ENCODE measurements at places on chromosomes 12 and 14.

- peak; percentile 59 for DNase-seq
Observed at GRCh38 chr12:78636231-78636855, 228.2 kb upstream of the SYT1 start.

DNA sequence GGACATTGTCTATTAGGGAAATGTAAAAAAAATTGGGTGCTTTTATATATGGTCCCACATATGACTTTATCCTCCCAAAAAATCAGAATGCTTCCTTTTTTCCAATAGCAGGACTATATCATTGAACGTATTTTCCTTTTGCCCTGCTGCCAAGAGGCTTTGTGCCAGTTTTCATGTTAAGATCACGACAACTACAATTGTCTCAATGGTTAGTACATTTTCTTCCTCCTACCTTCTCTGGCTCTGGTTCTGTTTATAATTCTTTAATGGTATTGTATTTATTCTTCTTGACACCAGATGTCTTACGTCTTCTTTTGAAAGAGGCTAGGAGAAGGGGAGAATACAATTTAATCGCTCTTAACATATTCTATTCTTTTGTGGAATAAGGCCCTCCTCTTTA lies 106.9 kb downstream of the ANO6 start:
- no peak for DNase-seq

DNA sequence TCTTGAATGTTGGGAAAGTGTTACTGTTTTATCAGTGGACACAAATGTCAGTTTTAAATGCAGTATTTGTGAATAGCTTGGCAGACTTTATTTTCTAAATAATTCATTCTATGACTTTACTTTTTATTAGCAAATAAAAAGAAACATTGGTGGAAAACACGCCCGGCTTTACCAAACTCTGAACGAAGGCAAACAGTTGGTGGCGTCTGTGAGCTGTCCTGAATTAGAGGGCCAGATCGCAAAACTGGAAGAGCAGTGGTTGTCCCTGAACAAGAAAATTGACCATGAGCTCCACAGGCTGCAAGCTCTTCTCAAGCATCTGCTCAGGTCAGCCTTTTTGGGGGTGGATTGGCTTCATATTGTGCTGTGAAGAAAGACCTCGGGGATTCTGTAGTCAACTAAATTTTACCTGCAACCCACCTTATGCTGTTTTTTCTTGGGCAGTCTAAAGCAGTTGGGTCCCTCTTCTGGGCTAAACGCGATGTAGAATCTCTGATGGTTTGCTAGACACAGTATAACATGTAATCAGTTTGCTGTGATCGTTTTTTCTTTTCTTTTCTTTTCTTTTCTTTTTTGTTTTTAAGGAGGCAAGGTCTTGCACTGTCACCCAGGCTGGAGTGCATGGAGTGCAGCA lies 156.4 kb downstream of the ESR2 start:
- peak; percentile 35 for DNase-seq

DNA sequence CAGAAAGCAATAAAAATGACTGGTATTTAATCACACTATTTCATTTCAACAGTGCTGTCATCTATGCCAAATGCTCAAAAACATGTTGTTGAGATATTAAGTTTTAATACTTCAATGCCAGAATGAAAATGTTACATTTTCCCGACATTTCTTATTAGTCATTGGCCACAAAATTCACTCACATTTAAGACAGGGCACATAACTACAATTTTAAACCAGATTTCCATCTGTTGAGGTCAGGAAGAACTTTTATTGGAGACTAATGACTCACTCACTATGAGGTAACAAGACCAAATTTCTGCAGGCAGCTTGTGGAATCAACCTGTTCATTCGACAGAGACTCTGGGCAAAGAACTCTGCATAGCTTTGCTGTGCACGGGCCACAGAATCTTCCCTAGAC lies 36.8 kb downstream of the PPTC7 start:
- DNase-seq = peak; percentile 95

- DNase-seq = no peak
Observed at GRCh38 chr12:109731806-109732205, 18.2 kb downstream of the FAM222A start.

GRCh38 chr12:64413884-64414283 lies 9.7 kb downstream of the XPOT start:
- DNase-seq = no peak

- DNase-seq = peak; percentile 42
Observed at GRCh38 chr12:70982991-70983390, 62.5 kb upstream of the PTPRR start.

DNA sequence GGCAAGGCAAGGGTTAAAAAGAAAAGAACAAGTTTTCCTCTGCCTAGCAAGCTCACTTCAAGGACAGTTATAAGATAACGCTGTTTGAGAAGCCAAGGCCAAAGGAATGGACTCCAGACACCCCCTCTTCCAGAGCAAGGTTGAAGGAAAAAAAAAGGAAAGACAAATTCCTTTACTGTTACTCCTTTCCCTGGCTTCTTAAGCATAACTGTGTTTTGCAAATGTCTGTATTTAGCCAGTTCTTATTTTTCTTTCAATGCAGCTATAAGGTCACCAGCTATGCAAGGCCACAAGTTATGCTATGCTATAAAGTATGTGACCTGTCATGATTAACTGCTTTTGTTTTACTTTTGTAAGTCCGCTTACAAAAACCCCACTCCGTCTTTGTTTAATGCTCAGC lies 26.6 kb downstream of the ZNF410 start:
- peak; percentile 49 for DNase-seq

DNA sequence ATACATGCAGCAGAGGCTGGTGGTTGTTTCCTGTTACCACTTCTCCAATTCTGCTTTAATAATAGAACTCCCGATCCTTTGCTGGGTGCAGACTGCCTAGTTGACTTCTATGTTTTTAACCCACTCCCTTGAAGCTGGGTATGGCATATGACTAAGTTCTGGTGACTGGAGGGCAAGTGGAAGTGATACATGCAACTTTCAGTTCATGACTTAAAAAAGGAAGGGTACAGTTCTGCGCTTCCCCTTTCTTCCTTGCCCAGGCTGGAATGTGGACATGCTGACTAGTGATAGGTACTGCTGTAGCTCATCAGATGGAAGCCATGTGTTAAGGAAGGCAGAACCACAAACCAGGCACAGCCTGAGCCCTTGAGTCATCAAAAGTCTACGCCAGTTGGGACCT lies 2.4 kb upstream of the A2M start:
- no peak for DNase-seq

GRCh38 chr12:27822076-27822712 lies 42.2 kb upstream of the MANSC4 start:
- peak; percentile 38 for DNase-seq

- DNase-seq = no peak
Observed at GRCh38 chr12:91892081-91892855, 253.4 kb downstream of the BTG1 start.

- no peak for DNase-seq
Observed at GRCh38 chr14:71722885-71723284, 209.3 kb upstream of the RGS6 start.

GRCh38 chr14:24845851-24846250 lies 204.1 kb downstream of the STXBP6 start:
- no peak for DNase-seq

DNA sequence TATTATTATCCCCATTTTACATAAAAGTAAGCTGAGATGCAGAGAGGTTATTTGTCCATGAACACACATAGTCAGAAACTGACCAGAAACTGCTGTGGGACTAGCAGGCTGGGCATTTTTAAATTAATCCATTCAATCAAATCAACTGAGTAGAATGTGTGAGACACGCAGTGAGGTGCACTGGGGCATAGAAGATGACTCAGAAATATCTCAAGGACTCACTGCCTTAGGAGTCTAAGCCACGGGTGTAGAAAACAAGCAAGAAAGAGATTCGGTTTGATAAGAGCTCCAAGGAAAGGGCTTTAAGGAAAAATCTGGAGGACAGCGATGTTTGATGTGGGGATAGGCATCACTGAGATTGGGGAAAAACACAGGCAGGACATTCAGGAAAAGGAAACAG lies 127.8 kb downstream of the ANO2 start:
- DNase-seq = no peak

DNA sequence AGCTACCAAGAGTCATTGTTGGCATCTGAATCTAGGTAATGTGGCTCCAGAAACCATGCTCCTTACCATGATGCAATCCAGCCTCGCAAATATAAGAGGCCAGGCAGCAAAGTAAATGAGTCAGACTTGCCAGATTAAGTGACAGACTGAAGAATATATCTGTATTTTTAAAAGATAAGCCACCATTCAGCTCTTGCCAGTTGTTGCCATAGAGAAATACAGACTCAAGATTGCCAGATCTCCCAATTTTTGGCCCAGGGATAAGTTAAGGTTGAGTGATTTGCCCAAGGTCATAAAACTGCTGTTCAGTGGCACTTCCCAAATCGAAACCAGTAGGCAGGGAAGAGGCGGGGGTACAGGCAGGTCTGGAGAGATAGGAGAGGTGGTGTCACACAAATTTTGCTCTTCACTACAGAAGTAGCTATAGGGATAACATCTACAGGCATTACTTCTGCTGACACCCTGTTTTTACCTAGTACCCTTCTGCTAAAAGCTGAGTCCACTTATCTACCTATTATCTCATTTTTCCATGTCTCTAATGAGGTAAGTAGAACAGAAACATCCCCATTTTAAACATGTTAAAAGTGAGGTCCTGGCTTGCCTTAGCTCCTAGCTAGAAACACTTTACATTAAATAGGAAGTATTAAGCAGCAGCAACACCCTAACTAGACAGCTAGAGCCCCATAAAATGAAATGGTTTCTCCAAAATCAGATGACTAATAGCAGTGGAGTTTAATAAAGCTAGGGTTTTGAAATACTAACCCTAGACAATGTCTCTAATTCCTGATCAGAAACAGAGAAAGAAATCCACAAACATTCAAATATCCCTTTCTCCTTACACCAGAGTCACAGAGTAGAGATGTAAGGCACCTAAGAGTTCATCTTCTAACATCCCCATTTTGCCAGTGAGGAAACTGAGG lies 19.5 kb downstream of the DCAF5 start:
- peak; percentile 85 for DNase-seq

- no peak for DNase-seq
Observed at GRCh38 chr14:92675976-92676375, 72.5 kb downstream of the LGMN start.

- no peak for DNase-seq
Observed at GRCh38 chr14:42731480-42731879, 1124.8 kb downstream of the LRFN5 start.

GRCh38 chr12:25438638-25439037 lies 114.4 kb downstream of the LMNTD1 start:
- DNase-seq = peak; percentile 14

Data from fibroblast of villous mesenchyme (primary cell).